Dorsolateral prefrontal cortex (tissue), 122 donors: ENCODE measurements at places on chromosomes 11 and 22.

GRCh38 chr11:78336877-78337553, 80.6 kb downstream of the GAB2 start:
- no peak for DNase-seq

DNA sequence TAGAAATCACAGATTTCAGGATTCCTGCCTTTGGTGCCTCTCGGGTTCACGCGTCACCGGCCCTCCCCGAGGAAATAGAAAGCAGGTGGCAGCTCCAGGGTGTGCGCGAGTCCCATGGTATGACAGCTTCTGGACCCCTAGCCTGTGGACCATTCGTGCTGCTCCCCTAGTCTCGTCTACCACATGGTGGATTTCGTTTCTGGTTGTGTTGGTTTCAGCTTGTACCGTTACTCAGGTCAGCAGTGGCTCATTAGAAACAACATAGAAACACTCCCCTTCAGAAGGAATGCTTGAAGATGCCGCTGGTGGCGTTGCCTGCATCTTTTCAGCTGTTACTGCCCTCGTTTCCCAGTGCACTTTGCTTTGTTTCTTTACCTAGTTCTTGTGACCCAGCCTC, 700 bp downstream of the TTC17 start:
- no peak for DNase-seq

DNA sequence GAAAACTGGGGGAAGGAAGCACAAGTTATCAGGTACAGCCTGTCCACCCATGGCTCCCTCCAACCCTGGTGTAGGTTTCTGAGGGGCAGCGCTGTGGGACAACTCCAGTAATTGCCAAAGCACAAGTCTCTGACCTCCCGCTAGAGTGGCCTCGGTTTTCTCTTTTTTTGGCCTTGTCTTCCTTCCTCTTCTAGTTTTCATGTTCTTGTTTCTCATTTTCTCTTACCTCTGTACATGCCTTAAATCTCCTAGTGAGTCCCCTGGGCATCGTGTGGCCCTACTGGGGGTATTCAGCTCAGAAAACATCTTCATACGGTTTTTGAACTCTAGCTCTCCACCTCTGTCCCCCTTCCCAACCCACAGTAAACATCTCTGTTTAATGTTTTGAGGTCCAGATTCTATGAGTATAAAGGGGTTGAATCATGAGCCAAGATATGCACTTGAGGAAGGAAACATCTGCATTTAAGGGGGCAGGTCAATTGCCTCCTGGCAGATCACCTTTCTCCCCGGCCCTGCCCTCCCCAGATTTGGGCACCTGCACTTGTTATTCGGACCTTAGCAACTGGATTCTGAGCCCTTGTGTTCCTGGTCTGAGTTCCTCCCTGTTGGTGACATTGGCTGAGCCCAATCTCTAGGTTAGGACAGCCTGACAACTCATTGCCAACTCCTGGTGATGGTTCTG, 8.4 kb upstream of the LMO2 start:
- DNase-seq, result no peak

- DNase-seq, result no peak
Measured at GRCh38 chr11:46335890-46336562, 11.2 kb upstream of the DGKZ start.

DNA sequence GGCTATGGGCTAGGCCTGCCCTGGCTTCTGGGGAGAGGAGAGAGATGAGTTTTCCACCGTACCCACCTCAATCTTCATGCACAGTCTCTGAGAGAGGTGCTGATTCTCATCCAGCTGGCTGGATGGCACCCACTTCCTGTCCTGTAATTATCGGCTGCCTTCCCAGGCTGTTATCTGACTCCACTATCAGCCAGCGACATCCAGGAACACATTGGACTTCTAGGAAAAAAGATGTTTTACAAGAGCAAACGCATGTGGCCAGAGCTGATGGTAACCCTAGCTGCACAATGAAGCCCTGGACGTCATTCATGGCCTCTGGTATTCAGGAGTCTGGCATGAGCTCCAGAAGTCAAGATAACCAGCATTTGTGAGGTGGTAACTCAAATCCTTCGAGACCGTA, 137.4 kb downstream of the EHF start:
- no peak for DNase-seq

GRCh38 chr11:130533113-130533798, 84.8 kb downstream of the ADAMTS15 start:
- DNase-seq, result no peak

GRCh38 chr11:107999759-108000455, 8.8 kb upstream of the CUL5 start:
- no peak for DNase-seq
